Activated CD4-positive, alpha-beta T cell treated with anti-CD3 and anti-CD28 coated beads, Interleukin-2, amount 50 U/mL, for 1 hour (primary cell): ENCODE measurements at places on chromosomes 1 and 21.

DNA sequence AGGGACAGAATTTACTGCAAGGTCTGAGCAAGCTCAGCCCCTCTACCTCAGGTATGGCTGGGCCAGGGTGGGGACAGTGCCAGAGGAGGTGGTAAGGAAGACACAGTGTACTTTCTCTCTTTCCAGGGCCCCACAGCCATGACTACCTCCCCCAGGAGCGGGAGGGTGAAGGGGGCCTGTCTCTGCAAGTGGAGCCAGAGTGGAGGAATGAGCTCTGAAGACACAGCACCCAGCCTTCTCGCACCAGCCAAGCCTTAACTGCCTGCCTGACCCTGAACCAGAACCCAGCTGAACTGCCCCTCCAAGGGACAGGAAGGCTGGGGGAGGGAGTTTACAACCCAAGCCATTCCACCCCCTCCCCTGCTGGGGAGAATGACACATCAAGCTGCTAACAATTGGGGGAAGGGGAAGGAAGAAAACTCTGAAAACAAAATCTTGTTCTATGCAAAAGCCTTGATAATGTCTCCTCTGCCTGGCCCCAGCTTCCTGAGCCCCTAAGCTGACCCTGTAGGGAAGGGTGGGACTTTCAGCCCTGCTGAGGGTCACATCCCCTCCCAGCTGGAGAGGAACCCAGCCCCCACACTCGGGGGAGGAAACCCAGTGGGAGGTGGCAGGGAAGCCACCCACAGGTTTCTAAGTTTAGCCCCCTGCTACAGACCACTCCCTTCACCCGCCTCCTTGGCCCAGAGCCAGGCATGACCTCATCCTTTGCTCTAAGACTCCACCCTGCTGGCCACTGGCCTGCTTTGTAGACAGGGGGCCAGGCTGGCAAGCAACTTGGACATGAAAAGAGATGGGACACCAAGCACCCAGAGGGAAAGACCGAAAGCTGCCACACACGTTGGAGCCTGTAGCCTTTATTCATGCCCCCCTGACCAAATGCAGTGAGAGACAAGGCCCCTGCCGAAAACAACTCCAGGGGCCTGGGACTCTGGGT lies 6.4 kb downstream of the RHOC start:
- DNase-seq: peak; percentile 57

DNA sequence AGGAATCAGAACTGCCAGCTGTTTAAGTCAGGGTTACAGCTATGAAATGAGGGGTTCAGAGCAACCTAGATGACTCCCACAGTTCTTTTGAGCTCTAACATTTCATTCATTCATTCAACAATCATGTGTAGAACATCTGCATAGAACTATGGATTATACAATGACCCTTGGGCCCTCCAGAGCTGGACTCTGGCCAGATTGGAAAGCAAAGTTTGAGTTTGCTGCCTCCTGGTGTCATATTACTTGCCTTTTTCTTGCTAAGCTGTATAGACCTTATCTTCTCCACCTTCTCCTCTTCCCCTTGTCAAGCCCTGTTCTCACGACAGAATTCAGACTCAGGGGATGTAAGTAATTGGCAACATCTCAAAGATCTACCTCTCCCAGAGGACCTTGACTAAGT lies 4.0 kb downstream of the CASQ2 start:
- no peak for DNase-seq

DNA sequence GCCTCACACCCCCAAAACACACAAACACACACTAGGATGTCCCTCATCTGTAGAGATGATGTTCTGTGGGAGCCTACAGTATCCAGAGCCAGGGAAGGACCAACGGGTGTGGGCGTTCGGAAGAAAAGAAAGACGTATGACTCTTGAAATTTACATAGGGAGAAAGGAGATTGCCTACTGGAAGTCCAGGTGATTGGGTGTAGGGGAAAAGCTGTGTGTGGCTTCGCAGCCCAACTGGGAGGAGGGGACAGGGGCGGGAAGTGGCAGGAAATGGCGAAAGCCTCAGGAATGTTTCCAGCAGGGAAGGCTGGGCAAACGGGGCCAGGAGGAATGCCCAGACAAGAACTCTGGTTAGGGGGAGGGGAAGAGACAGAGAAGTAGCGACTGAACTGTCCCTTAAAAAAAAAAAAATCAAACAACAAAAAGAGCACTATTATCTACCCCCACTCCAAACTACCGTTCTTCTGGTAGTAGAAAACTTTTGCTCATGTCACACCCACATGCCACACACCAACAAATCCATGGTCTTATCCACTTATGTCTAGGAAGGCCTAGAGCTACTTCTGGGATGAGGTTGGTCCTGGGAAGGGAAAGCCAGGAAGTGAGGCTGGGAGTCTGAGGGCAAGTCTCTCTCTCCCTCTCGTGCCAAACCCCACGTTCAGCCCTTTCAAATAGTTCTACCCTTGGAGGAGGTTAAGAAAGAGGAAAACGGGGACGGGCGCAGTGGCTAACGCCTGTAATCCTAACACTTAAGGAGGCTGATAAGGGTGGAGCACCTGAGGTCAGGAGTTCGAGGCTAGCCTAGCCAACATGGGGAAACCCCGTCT lies 1.8 kb upstream of the CKS1B start:
- no peak for DNase-seq

DNA sequence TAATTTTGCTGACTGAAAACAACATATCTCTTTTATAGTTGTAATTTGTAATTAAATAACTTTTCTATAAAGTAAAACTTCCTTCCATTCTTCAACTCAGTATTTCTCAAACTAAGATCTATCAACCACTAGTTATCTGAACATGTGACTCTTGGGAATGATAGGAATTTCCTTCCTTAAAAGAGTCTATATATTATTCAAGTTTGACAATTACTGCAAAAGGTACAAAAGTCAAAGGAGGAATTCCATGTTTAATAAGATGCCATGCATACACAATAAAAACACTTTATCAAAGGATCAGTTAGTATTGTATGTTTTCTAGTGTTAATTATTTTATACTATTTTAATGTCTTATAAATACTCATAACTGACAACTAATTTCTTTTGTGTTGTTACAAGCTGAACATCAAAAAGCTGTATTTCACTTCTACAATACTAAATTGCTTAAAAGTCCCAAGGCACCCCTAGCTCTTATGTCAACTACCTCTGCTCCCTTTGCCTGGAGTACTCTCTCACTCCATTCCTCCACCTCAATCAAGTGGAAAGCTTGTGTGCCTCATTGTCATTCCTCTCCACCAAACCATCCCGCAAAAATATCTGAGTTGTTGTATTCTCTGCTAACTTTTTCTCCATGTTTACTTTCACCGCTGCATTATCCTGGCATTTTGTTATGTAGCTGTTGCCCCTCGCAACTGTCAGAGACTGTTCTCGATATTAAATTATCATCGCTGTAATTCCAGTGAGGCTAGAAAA lies 67.9 kb downstream of the SLC44A5 start:
- no peak for DNase-seq

- no peak for DNase-seq
Measured at GRCh38 chr21:37153935-37154350, 80.9 kb downstream of the TTC3 start.

DNA sequence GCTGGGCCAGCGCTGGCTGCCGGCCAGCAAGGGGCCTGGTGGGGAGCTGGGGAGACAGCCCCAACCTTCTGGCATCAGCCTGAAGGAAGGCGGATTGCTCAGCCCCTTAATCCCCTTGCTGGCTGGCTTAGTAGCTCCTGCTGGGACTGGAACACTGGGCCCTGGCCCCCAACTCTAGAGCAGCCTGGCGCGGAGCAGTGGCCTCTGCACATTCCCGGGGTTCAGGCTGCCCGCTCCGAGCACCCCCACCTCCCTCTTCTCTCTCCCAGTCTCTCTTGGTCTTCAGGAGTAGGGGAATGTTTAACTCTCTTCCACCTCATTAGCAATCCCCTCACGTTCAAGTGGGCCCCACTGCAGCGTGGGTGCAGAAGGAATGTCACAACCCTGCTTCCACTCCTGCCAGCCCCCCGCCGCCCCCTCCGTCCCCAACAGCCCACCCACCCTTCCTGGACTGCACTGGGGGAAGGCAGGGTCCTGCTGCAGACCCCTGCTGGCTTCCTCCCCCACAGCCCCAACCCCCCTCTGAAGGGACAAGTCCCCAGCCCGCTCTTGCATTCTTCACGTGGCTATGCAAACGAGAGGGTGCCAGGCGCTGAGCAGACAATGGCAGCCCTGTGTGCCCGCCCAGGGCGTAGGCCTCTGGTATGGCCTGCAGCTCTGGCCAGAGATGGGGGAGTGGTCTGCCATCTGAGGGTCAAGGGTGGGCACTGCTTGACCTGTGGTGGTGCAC lies 980 bp upstream of the CLDN19 start:
- no peak for DNase-seq

GRCh38 chr21:28883931-28884330 lies 108.7 kb downstream of the LTN1 start:
- no peak for DNase-seq

DNA sequence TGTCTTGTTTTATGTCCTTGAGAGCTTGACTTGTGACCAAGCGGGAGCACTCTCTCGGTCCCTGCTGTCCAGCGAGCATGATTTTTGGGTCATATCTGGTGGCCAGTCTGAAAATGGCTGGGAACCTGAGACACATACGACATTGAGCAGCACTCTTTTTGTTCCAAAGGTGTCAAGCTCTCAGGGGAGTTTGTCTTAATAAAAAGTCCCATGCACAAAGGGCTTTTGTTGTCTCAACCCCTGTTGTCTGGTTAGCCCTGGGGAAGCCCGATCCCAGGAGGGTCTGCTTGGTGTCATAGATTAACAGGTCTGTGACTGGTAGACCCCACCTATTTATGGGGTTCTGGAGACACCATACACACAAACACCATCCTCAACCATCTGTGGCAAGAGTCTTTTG lies 57.8 kb upstream of the KLHDC7A start:
- DNase-seq: no peak

- DNase-seq: no peak
Measured at GRCh38 chr1:217977943-217978342, 307.1 kb upstream of the RRP15 start.

DNA sequence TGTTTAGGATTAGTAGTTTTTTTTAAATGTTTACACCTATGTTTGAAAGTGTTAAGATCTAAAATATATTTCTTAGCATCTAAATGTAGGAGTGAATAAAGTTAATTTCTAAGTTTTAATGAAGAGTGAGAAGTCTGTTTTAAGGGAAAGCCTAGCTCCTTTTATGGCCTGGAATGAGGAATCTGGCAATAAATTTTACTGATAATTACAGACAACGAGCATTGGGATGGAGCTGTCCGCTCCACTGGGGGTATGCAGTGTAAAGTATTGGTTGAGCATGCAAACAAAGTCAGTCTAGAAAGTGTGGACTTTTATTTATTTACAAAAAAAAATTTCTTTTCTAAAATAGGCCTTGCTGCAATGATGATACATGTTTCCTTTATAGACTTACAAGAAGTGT lies 19.0 kb downstream of the CLIC6 start:
- no peak for DNase-seq

GRCh38 chr1:91605566-91605965 lies 104.9 kb downstream of the CDC7 start:
- no peak for DNase-seq

GRCh38 chr1:30782361-30783255 lies 25.0 kb upstream of the LAPTM5 start:
- peak; percentile 69 for DNase-seq

- no peak for DNase-seq
Measured at GRCh38 chr1:110898734-110899457, 25.9 kb downstream of the CD53 start.

- no peak for DNase-seq
Measured at GRCh38 chr1:40825435-40825788, 36.8 kb downstream of the CITED4 start.

DNA sequence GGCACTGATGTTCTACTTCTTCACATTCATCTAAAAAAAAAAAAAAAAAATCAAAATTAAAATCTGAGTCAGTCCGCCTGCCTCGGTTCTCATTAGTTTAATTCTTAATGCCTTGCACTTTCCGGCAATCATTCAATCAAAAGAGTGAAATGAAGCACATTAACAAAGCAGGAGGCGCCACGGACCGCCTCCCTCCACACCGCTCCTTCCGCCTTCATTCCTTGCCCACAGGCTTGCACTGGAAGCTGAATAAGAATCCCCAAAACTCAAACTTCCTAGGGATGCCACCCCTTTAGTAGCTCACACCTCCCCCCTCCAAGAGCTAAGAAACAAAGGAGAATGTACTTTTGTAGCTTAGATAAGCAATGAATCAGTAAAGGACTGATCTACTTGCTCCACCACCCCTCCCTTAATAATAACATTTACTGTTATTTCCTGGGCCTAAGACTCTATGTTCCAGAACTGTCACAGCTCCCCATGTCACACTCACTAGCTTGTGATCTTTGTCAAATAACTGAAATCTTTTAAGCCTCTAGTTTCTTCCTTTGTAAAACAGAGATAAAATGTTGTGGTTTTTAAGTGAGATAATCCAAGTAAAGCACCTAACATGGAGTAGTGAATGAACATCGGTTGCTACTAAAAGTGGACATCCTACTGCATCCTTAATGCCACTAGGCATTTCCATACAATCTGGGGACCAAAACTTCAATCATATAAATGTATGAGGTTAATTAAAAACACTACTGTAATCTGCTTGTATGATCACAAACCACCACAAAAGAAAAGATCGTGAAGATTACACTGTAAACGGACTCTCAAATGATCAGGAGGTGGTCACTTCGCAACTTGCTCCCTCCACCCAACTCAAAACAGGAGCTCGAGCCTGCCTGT lies 27.4 kb downstream of the LGALS8 start:
- no peak for DNase-seq

DNA sequence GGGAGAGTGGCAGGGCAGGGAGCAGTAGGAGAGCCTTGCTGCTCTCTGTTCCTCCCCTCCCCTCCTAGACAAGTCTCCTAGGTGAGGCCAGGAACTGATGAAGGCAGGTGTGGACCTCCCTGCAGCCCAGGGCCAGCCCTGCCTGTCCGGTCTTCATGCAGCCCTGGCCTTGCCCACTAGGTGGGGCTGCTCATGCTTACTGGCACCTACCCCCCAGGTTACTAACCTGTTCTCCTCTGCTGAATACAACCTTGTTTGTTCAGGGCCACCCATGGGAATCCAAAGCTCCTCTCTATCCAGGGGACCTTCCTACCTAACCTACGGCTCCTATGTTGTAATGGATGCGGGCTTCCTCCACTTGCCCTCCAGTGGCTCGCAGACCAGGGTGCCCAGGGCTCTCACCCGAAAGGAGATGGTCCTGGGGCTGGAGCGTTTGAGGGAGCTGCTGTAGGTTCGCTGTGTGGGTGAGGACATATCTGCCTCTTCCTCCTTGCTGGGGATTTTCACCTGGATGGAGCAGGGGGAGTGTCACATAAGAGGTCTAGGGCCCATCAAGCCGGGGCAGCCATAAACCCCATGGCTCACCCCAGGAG lies 7.9 kb upstream of the TNNT2 start:
- DNase-seq: peak; percentile 36

- DNase-seq: no peak
Measured at GRCh38 chr1:200558866-200559459, 61.6 kb downstream of the KIF14 start.

DNA sequence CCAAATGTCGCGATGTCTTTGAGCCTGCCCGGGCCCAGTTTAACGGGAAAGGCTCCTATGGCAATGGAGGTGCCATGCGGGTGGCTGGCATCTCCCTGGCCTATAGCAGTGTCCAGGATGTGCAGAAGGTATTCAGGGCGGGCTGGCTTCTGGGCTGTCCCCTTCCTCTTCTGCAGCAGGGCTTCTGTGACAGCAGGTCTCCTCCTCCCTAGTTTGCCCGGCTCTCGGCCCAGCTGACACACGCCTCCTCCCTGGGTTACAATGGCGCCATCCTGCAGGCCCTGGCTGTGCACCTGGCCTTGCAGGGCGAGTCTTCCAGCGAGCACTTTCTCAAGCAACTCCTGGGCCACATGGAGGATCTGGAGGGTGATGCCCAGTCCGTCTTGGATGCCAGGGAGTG lies 3.0 kb downstream of the ADPRS start:
- DNase-seq: no peak

- DNase-seq: no peak
Measured at GRCh38 chr1:201206176-201206575, 15.6 kb downstream of the IGFN1 start.
